ENCODE measurements at places on chromosomes 2 and 18.

GRCh38 chr18:36078751-36079529 lies 11.6 kb upstream of the RPRD1A start:
- no peak for DNase-seq

DNA sequence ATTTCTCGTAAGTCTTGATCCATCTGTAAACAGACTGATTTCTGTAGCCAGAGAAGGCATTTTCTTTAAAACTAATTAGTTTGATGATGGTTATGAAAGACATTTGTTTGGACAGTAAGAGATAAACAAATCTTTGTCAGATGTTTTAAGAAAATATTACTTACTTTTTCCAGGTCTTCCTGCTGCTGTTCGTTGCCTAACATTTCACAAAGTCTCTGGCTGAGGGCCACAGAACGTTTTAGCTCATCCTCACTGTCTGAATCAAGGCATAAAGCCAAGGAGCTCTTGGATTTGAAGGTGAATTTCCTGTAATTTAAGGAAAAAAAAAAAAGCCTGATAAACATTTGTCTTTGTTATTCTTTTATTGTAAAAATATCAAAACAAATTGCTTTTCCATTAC lies 57.8 kb downstream of the VIL1 start:
- DNase-seq: no peak

DNA sequence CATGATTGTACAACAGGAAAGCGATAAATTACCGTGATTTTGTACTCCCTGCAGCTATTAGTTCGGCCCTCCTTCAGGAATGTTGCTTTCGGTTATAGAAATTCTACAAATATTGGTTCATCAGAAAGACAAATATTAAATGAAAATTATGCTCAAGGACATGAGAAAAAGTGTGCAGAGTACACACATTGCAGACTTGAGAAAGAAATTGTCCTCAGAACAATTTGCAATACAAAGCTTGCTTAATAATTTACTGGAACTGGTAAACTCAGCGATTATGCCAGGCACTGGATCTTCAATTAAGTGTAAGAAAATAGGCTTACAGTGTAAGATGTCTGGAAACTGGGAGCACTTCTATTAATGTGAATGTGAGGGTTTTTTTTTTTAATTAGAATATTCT lies 45.9 kb downstream of the ABCG8 start:
- DNase-seq: no peak

DNA sequence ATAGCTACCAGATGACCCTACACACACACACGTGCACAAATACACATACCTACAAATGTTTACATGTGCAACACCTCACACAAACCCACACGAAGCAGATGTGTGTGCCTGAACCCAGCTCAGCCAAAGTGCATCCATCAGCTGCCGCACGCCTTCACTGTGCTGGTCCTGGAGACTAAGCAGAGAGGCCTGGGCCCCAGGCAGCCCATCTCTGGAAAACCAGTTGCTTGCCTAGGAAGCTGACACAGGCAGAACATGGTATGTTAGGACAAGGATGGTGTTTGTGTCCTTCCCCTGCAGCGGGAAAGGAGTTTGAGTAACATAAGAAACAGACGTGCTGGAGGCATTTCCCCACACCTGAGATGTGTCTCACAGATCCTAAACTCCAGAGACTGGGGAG lies 86.7 kb downstream of the SEPTIN10 start:
- no peak for DNase-seq

All from activated CD4-positive, alpha-beta T cell treated with anti-CD3 and anti-CD28 coated beads, Interleukin-10, Interleukin-2, amounts not matched to agents 100 ng/mL and 50 ng/mL, durations not matched to agents 16 hours and 8 hours (primary cell).